Endothelial cell (in vitro differentiated cells): ENCODE measurements at places on chromosomes 3 and 15.
A peak's percentile ranks its signal among the peaks of the same experiment; 100 is the strongest.

DNA sequence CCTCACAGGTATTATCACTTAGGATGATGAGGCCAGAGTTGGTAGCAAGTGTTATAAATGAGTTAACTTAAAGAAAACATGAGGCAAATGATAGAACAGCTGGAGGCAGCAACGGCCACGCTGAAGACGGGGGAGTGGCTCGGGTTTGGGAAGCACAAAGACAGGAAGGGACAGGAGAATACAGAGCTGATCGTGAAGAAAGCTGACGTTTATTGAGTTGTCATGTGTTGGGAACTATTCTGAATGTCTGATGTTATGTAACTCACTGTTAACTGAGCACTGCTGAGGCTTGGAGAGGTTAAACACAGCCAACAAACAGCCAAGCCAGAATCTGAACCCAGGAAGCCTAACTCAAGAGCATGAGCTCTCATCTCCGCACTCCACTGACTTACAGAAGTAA is 42.3 kb downstream of the FGD5 start:
- DNase-seq = peak; percentile 30

- DNase-seq = no peak
These were observed 20.3 kb downstream of the LAMP3 start for GRCh38 chr3:183142199-183142598.

DNA sequence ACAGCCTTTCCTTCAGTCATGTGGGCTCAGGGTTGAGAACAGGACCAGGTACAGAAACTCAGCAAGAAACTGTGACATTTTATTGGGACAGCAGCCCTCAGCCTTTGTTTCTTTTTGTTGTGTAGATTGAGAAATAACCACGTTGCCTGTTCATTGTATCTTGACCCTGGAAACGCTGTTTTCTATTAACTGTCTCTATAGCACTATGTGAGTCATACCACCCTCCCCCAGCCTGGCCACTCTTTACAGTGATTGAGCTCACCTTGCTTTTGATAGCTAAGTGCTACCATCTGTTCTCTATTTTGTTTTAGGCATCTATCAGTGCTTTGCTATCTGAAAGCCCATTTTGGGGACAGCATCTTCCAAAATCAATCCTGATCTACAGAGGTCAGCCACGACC is 127.9 kb downstream of the CD47 start:
- DNase-seq = no peak

DNA sequence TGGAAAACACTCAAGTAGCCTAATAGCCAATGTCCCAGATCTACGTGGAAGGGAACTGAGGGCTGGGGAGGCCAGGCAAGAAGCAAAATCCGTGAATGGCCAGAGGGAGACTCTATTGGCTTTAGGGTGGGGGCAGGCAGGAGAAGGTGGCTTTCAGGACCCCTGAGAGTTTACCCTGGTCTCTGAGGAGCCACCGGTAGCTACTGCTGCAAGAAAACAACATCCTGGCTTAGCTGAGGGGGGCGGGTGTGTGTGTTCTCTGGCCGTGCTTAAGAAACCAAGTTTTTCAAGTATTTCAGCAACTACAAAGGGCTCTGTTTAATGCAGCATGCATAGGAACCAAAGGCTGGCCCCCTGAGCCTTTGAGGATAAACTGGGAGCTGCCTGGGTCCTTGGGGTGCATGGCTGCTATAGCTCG is 47.6 kb upstream of the TRPM1 start:
- DNase-seq = no peak

DNA sequence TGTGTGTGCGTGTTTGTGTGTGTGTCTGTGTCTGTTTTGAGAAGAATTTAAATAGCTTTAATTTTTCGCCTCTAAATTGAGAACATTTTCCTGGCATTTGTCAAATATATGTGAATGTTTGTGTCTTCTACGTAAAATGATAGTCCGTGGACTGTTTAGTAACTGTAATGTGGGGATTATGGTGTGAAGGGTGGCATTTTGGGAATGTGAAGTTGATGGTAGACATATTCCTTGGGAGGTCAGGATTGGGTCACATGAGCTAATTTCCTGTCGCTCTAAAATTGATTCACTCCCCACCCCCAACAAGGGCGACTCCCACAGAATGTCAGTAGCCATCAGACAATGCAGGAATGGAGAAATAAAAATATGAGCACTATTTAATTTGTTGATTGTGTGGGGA is 107.3 kb downstream of the ITPR1 start:
- no peak for DNase-seq
